ENCODE measurements at places on chromosomes 13 and 19.
A peak's percentile ranks its signal among the peaks of the same experiment; 100 is the strongest.

- DNase-seq, result no peak
These were observed 1.4 kb downstream of the SGCG start for GRCh38 chr13:23182142-23182541.

DNA sequence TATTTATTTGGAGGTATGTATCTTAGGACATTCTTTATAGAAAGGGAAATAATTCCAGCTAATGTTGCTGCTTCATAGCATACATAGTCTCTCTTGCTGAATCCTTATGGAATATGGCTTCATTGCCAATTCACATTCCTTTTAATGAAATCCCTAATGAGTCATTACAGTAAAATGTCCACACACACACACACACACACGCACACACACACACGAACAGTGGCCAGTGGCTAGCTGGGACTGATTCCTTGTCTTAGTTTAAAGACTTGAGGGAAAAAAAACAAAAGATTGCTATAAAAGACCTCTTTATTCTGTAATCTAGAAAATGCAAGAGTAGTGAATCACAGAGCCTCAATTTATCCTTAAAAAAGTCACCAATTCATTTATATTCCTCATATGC lies 301.6 kb downstream of the SLITRK6 start:
- DNase-seq, result no peak

DNA sequence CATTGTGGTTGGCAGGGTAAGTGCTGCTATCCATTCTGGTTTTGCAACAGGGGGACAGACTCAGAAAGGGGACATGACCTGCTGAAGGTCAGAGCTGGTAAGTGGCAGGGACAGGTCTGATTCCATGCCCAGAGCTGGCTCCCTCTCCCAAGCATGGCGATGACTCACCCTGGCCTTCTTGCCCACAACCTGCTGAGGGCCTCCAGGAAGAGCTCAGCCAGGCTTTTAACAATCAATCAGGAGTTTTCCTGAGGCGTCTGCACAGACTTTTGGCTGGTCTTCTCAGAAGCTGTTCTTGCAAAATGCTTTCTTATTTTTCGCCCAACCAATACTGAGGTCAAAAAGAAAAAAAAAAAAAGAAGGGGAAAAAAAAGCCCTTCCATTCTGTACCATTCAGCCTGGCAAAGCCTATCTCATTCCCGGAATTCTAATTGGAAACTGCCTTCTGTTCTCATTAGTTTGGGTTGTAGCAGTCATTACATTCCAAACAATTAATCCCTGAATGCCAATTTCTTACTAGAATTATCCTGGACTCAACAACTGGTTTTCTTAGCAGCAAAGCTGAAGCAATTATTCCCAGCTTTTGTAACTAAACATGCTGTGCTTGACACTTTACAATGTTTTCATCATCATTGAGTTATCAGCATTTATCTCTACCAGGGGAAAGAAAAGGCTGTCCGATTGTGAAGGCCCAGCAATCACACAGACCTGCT lies 17.7 kb downstream of the SIAH3 start:
- no peak for DNase-seq

GRCh38 chr19:55088543-55089341 lies 13.1 kb downstream of the EPS8L1 start:
- peak; percentile 58 for DNase-seq

DNA sequence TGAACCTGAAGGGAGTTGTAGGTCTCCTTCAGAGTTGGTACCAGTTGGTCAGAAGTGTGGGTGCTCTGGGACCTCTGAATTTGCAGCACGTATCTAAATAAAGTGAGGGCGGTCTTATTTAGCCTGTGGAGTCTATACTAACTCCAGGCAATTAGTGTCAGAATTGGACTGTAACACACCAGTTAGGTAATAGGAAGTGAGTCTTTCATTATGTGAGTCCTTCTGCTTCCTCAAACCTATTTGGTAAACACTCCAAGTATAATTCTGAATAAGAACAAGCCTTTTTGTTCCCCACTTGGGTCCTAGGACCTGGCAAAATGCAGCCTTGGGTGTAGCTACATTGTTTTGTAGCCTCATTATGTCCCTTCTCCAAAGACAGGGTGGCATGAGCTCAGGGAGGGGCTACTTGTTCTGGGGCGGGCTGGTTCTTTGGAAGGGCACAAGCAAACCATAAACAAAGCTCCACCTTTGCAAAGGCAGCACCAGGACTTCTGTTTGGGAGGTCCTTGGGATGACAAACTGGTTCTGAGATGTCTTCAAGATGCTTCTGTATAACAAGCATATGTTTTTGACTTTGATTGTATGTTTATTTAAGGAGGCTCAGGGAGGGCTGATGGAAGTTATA lies 418.0 kb downstream of the ZNF536 start:
- DNase-seq, result no peak

GRCh38 chr19:11418549-11419506 lies at the start of gene RGL3:
Gene RGL3, minus strand, starts transcription at chr19:11419314. Its CDS starts 36 bp downstream, at chr19:11419278.
- DNase-seq, result no peak

DNA sequence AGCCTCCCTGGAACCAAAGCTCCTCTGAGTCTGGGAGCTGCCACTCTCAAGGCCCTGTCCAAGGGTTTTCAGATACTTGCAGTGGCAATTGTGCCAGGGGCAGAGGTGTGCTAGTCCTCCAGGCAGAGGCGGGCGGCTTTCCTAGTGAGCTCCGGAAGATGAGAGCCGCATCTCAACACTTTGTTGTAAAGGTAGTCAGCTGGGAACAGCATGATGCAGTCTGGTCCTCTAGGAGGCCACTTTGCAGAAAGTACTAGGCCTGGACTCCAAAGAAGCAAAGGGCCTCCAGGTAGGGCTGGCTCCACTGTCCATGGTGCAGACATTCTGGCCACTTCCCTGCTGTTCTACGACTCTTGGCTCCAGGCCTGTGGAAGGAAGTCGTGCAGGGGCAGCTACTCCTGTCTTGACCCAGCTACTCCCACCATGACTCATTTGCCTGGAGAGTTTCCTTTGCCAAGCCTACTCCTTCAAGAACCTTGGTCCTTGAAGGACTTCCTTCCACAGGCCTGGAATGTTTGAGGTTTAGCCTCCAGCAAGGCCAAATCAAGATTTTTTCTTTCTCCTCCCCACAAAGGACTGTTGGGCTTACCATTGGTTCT lies 9.9 kb upstream of the ZNF536 start:
- DNase-seq, result no peak

GRCh38 chr13:90091611-90092010 lies 1255.9 kb upstream of the MIR17HG start:
- DNase-seq, result no peak

DNA sequence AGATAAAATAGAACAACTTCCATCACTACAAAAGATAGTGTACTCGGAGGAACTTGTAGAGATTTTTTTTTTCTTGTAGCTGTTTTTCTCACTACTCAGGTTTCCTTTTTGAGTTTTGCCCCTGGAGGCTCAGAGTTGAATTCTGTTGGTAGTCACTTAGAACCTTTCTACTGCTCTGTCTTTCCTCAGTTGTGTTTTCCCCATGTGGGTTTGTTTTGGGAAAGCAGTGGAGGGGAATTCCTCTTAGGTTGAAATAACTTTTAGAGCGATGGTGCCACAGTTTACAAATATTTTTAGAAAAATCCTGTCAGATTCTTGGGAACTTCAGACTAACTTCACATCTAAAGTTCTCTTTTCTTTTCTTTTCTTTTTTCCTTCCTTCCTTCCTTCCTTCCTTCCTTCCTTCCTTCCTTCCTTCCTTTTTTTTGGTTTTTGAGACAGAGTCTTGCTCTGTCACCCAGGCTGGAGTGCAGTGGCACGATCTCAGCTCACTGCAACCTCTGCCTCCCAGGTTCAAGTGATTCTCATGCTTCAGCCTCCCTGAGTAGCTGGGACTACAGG lies 65.8 kb downstream of the LRCH1 start:
- no peak for DNase-seq

- no peak for DNase-seq
These were observed 7.3 kb upstream of the RANBP3 start for GRCh38 chr19:5985098-5985783.

- no peak for DNase-seq
These were observed 48.7 kb upstream of the GAS6 start for GRCh38 chr13:113912596-113912995.

GRCh38 chr13:39350461-39350881 lies 252.5 kb downstream of the LHFPL6 start:
- DNase-seq, result no peak

DNA sequence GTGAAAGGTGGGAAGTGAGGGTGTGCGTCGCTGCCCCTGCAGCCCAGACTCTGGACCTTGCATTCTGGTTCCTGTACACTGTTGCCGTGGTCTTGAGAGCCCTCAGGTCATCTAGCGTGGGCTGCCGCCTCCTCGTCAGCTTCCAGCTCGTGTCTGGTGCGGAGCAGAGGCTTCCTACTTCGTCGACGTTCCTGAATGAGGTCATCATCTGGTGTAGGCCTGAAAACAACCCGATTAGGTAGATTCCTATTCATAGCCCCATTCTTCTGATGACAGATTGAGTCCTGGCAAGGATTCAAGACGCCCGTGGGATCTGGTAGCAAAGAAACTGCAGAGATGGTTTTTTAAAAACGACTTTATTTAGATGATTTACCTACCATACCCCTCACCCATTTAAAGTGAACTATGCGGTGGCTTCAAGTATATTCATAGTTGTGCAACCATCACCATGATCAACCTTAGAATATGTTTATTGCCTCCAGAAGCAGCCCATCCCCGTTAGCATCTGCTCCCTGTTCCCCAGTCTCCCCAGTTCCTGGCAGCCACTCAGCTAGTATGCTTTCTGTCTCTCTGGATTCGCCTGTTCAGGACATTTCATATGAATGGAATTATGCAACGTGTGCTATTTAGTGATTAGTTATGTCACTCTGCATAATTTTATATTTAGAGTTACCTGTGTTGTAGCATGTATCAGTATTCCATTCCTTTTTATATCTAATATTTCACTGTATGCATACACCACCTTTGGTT lies 13.8 kb downstream of the NAXD start:
- DNase-seq, result no peak

- no peak for DNase-seq
These were observed 9.7 kb downstream of the F2RL3 start for GRCh38 chr19:16898361-16899015.

DNA sequence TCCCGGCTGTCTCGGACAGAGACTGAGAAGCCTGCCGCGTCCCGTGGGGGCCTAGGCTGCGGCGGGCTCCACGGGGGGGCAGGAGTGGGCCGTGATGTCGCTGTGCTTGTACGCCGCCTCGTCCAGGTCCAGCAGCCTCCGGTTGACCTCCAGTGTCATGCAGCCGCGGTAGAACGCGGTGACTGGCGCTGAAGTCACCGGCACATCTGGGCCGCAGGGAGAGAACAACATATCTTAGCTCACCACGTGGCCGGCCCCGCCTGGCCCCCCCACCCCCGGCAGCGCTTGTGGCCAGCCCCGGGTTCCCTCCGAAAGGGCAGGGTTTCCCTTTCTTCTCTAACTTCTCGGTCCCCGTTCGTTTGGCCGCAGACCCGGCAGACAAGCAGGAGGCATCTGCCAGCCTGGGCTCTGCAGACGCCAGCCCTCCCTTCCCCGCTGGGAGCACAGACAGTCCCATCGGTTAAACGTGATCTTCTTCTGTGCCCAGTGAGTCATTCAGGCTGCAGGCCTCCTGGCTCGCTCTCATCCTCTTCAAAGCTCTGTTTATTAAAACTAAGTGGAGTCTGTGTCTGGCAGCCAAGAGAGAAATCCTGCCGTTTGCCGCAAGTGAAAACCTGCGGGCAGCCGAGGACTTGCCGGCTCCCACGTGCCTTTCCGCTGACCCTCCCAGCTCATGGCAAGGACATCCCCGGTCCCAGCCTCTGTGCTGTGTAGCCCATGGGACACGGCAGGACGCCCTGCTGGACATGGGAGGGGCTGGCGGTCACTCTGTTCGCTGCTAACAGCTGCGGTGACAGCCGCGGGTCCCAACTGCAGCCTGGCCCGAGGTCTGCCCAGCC lies 42.8 kb downstream of the GAS6 start:
- DNase-seq, result no peak

GRCh38 chr13:88136098-88136790 lies 465.1 kb downstream of the SLITRK5 start:
- DNase-seq, result no peak

GRCh38 chr13:109910194-109910593 lies 123.8 kb upstream of the IRS2 start:
- no peak for DNase-seq

DNA sequence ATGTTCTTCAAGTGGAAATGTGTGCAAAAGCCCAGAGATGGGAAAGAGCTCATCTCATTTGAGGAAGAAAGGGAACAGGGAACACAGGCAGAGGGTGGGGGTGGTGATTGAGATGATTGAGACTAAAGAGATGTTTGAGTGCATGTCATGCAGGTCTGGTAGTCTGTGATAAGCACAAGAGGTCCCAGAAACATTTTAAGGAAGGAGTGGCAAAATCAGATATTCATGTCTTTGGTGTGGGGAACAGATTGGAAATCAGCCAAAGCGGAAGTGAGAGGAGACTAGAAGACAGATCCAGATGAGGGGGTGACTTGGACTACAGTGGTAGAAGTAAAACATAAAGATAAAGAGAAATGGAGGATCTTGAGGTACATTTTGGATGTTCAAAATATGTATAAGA lies 39.4 kb upstream of the DACH1 start:
- DNase-seq, result no peak

DNA sequence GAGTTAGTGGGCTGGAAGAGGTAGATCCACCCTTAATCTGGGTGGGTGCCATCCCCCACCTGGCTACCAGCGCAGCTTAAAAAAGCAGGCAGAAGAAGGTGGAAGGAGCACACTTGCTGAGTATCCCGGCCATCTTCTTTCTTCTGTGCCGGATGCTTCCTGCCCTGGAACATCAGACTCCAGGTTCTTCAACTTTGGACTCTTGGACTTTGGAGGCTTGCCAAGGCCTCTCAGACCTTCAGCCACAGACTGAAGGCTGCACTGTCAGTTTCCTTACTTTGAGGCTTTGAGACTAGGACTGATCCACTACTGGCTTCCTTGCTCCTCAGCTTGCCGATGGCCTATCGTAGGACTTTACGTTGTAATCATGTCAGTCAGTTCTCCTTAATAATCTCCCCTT lies 127.6 kb upstream of the GPC6 start:
- no peak for DNase-seq

GRCh38 chr13:102401265-102401664 lies 583 bp downstream of the FGF14 start:
- no peak for DNase-seq

GRCh38 chr19:10749435-10750384 lies 31.8 kb downstream of the DNM2 start:
- no peak for DNase-seq

GRCh38 chr19:46842791-46843190 lies 7.9 kb downstream of the AP2S1 start:
- DNase-seq, result no peak

DNA sequence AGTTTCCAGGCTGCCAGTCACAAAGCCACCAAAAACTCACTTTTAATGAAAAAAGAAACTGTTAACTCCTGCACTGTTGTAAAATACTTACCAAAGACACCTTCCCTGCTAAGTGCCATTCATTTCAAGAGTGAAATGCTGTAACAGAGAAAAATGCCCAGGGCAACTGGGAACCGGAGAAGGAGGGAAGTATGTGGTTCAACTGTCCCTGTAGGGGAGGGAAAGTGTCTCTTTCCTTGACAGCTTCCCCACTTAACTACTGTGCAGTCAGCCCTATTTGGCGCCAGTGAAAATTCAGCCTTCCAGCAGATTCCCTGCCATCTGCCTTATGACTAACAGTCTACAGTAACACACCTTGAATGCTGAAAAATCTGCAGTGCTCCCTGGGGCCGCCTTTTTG lies 789.0 kb downstream of the DIAPH3 start:
- no peak for DNase-seq

All from naive thymus-derived CD4-positive, alpha-beta T cell (primary cell).